ENCODE measurements at places on chromosomes 7 and 10. TPM values are rescaled to one million over a fixed set of nuclear protein-coding genes. Genes with fewer than 3 reads are reported as not detected.
A peak's percentile ranks its signal among the peaks of the same experiment; 100 is the strongest.

GIGYF1 gene
- 41.6 TPM for total RNA-seq

- DNase-seq, result no peak
Measured at GRCh38 chr10:96041146-96041545, 2.2 kb upstream of the CCNJ start.

DNA sequence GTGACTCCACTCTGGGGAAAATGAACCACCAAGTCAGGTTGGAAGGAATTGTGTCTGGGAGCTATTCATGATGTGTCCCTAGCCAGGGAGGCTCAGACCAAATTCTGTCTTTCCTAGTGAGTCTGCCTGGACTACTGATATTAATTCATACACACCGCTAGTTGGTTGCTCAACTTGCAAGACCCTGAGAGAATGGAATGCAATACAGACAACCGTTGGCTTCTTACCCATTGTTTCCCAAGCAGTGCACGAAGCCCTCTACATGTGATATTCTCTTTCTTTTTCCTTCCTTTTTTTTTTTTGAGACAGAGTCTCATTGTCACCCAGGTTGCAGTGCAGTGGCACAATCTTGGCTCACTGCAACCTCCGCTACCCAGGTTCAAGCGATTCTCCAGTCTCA is 19.4 kb upstream of the SRGN start:
- DNase-seq, result no peak

- DNase-seq, result no peak
Measured at GRCh38 chr10:22293747-22294404, 22.3 kb upstream of the COMMD3 start.

DNA sequence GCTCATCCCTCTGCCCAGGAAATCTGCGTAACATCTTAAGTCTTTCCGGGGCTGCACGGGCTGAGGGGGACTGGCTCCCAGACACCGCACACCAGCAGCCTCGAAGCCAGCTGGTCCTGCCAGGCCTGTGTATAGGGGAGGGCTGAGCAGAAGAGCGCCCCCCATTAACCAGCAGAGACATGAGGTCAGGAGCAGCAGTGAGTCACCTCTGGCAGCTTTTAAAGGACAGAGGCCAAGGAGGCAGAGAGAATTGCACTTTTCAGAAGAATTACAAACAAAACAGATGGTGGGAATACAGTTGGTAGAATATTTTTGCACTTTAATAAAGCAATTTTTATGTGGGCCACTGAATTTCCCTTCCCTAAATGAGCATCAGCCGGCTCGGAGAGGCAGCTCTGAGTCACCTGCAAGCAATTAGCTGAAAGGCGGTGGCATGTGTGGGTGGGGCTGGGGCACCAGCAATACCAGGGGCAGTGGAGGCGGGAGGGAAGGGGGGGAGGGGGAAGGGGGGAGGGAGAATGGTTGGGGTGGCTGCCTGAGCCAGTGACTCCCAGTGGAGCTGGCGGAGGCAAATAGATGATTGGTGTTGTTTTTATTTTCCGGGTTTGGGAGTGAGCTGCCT is 39.1 kb downstream of the GOLGA7B start:
- DNase-seq, result peak; percentile 28

DNA sequence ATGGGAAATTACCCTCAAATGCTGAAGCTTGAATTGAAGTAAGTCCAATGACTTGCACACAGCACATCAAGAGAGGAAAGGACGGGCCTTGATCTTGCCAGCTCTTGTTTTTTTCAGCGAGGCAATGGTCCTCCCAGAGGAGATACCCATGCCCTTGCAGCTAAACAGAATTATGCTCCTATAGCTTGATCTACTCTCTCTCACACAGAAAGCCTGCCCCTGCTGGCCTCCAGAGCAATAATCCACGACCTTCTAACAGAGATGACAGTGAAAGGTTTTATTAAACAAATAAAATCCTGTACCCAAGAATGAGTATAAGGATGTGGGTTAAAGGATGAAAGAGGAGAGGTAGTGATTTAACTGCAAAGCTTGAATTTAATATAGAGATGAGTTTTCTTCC is 268.0 kb downstream of the ADRA2A start:
- DNase-seq, result no peak

DNA sequence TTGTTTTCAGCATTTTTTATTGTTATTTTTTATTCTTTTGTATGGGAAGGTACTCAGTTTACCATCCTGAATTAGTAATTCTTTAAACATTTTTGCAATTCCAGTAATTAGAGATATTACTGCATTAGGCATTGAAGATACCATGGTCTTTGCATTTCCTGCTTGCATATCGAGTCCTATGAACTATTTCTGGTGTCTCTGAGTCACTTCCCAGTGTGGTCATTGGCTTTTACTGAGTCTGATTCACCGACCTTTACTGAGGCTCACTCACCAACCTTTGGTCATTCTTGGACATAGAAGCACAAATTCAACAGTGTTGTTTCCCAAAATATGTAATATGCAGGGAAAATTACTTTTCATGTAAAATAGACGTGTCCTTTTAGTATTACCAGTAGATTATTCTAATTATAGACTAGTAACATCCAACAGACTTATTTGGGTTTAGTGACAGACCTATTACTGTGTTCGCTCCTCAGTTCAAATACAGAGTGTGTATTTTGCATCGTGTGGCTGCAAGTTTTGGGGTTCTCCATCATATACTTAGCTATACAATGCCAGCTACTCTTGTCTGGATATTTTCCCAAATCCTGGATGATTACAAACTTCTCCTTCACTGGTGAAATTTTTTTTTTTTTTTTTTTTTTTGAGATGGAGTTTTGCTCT is 180.7 kb upstream of the PRSS1 start:
- DNase-seq, result no peak

KIF20B gene
- total RNA-seq, result 10.2 TPM

Data from lung (tissue), 17 donors.